ENCODE measurements at places on chromosomes 2 and 18.

- DNase-seq: no peak
Measured at GRCh38 chr18:60668583-60668982, 296.0 kb upstream of the MC4R start.

DNA sequence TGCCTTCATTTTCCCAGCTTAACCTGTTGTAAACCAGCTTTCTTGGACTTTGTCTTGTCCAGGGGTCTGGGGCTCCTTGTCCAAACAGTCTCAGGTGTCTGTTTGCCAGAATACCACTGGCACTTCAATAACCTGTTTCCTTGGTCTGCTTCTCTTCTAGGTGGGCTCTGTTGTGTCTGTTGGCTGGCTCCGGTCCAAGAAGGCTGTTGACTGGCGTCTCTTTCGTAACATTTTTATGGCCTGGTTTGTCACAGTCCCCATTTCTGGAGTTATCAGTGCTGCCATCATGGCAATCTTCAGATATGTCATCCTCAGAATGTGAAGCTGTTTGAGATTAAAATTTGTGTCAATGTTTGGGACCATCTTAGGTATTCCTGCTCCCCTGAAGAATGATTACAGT, 17.0 kb downstream of the SLC20A1 start:
- peak; percentile 73 for DNase-seq

- no peak for DNase-seq
Measured at GRCh38 chr2:40329739-40330030, 122.2 kb downstream of the SLC8A1 start.

DNA sequence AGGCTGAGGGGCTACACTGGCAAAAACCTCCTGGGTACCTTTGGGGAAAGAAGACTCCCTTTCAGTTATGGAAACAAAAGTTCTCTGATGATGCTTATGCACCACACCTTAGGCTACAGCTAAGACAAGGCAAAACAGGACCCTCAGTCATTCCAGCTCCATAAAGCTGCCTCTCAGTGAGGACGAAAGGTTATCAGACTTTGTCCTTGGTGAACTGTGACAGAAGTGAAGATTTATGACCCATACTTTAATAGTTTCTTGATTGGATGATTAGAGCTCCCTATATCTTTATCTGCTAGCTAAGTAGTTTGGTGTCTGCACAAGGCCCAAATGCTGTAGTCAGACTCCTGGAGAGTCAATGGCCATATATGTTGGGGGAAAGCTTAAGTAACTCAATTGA, 40.6 kb upstream of the SPRED2 start:
- DNase-seq: no peak

All from hematopoietic multipotent progenitor cell treated with erythropoietin and hydrocortisone succinate and interleukin-3 and kit ligand, for 6 days (in vitro differentiated cells).